ENCODE measurements at places on chromosomes 3 and 15.
A peak's percentile ranks its signal among the peaks of the same experiment; 100 is the strongest.

GRCh38 chr15:41610048-41610447 is 50.2 kb upstream of the MGA start:
- no peak for DNase-seq

DNA sequence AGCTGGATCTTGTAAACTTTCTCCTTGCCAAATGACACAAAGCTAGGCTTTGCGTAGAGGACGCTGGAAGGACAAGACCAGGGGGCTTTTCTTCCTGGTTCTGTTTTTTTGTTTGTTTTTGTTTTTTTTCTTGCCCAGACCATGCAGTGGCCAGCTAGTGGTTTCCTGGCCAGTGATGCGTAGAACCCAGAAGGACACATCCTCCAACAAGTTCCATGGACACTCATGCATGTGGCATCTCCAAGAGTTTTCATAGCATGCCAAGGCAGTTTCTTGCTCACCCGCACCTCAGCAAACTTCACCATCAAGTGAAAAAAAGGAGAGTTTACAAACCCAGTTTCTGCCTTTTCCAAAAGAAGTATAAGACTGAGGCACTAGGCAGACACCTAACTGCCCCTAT is 46.1 kb upstream of the TMCO5A start:
- no peak for DNase-seq

GRCh38 chr15:55588815-55589115 is 620 bp upstream of the PYGO1 start:
- no peak for DNase-seq

DNA sequence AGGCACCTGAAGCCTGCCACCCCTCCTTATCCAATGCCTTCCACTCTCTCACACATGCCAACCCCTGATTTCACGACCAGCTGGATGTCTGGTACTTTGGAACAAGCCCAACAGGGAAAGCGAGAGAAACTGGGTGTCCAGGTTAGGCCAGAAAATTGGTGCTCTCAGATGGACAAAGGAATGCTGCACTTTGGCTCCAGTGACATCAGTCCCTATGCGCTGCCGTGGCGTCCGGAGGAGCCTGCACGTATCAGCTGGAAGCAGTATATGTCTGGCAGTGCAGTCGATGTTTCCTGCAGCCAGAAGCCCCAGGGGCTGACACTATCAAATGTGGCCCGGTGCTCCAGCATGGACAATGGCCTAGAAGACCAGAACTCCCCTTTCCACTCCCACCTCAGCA is 45.2 kb downstream of the CDAN1 start:
- DNase-seq, result no peak

GRCh38 chr3:71260782-71261181 is 322.7 kb downstream of the FOXP1 start:
- DNase-seq, result no peak

DNA sequence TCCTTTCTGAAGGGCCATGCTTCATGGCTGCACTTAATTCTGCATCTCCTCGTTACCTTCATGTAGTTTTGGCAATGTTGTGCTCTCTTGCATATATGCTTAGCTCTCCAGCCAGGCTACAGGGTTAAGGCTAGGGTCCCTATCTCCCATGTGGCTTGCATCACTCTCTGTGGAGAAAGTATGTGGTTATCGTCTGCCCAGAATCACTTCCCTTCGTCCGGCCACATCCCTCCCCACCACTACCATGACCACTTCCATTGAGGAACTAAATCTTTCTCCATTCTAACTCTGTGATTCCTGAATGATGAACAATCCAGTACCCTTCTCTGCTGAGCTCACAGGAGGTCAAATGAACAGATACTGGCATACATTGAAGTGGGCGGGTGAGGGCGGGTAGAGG is 34.0 kb downstream of the WWTR1 start:
- DNase-seq, result no peak

- DNase-seq, result no peak
Observed at GRCh38 chr3:27696906-27697305, 25.2 kb downstream of the EOMES start.

DNA sequence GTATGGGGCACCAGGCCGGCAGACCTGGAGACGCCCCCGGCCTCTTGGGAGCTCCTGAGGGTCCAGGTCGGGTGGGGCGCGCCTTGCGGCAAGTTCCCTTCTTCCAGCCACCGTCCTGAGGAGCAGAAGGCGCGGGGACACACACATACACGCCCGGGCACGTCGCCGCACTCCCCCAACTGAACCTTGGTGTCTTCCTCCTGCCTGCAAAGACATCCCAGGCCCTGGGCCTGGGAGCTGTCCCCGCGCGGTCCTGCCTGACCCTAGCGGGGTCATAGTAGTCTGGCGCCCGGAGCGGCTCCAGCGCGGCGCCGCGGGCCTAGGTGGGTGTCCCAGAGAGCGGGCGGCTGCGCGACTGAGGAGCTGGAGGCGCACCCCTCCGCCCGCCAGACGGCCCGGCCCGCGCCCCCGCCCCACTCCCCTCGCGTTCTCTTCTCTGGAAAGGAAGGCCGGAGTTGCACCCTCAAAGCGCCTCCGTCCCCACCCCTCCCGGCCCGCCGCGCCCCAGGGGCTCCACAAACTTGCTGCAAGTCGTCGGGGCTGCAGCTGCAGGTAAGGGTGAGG is 185.9 kb upstream of the LINGO1 start:
- DNase-seq, result no peak

DNA sequence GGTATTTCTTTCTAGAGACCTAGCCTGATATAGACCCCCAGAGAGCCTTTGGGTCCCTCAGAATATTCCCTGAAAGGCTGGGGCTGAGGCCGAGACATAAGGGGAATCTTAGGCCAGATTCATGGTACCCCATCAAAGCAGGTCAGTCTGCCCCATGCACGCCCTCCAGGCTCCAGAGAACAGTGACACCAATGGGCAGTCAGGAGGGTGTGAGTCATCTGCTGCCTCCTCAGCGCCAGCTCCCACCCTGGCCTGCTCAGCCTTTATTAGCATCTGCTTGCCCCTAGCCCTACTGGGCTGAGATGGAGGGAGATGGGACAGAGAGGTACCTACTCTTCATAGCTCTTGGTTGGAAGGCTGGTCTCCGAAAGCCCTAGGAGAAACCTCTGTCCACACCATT is 14.3 kb upstream of the CAMKV start:
- DNase-seq, result peak; percentile 22

DNA sequence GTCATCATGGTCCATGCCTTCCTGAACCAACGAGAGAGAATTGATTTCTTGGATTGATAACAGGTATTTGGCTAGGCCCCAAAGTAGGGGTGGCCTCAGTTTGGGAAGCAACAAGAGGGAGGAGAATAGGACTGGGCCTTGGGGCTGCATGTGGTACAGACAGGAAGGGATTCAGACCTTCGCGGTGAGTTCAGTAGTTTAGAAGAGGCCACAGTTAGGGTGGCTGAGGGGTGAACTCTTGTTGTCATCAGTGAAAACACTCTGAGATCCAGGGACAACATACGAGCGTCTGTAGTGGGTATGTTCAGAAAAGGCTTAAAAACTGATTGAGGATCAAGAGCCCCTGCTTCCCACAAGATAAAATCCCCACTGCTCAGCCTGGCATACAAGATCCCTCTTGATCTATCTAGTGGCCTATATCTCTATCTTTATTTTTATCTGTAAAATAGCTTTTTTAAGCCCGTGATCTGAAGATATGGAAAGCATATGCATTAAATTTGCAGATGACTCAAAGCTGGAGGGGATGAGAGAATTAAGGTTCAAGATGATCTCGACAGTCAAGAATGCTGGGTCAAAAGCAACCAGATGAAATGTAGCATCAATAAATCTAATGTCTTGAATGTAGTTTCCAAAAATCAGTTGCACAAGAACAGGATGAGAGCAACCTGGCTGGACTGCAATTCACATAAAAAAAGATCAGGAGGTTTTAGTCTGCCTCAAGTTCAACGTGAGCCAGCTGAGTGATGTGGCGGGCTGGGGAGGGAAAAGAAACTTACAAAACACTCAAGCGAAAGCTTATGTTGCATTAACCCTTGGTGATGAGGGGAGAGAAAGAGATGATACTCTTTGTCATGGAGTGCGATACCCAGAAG is 221.1 kb upstream of the TLE3 start:
- no peak for DNase-seq

DNA sequence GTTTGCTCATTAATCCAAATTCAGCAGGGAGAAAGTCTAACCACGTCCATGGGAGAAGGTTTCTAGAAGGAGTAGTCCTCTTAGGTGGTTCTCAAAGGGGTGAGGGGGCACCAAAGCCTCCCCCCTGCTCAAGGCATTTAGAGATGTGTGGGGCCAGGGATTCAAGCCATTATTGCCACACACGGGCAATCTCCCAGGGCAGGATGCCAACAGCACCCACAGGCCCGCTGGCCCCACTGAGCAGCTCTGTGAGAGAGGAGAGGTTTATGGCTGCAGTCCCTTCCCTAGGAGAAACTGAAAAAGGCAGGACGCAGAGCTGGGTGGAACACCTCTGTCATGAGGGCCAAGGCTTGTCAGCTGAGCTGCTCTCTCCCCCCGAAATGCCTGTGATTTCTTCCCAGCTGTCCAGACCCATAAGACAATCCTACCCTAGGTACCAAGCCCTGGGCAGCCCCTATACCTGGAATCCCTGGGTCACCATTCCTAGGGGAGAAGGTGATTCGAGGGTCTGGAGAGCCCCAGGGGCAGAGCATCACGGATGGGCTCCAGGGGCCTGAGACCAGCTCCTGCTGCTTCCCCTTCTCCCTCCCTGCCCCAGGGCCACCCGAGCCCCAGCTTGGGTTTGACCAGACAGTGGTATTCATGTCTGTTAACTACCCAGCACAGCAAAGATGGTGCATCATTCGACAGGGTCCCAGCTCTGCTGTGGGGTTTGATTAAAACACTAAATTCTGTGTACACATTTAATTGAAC is 39.0 kb downstream of the WHAMM start:
- DNase-seq, result no peak

DNA sequence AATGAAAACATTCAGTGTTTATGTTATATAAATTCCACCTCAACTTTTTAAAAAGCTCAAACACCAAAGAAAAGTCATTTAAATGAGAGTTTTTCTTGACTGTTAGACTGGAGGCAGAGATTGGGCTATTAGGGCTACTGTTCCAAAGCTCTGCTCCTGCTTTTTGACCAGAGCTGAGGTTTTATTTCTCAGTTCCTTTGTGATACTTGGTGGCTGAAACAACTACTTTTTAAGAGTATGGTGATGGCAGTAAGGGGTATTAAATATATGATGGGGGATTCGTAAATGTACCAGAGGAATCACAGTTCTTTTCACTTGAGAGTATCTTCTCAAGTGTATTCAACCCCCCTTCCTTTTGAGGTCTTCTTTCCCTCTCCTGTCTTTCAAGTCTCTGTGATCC is 186.1 kb upstream of the CGNL1 start:
- DNase-seq, result no peak

DNA sequence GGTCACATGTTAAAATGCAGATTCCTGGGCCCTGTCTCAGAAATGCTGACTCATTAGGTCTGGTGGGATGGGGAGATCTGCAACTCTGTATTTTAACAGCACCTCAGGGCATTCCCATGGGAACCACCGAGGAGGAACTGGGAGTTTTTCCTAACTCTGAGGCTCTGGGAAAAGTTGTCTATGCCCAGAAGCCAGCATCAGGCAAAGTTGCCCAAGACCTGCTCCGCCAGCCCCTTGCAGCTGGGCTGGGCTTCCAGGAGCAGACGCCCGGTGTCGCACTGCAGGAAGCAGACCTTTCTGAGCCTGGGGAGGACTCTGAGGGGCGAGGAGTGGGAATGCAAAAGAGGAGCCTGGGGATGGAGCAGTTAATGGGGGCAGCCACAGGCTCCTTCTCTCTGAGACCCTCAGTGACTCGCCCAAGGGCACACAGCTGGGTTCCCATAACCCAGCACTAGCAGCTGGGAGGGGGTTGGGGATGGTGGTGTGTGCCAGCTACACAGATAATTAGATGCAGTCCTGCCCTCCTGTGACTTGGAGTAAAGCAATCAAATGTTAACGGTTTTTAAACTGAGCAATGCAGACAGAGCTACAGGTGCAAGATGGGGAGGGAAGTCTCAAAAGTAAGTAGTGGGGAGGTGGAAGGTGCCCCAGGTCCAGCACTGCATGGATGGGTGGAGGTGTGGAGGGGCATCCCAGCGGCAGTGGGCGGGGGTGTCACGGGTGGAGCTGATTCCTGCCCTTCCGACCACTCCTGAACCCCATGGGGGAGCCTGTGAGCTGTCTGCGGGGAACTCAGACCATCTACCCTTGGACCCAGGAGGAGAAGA is 100.4 kb downstream of the LSM3 start:
- no peak for DNase-seq

GRCh38 chr3:193095366-193095765 is 145.7 kb upstream of the PLAAT1 start:
- no peak for DNase-seq

GRCh38 chr3:110859336-110859735 is 212.3 kb upstream of the NECTIN3 start:
- DNase-seq, result no peak

DNA sequence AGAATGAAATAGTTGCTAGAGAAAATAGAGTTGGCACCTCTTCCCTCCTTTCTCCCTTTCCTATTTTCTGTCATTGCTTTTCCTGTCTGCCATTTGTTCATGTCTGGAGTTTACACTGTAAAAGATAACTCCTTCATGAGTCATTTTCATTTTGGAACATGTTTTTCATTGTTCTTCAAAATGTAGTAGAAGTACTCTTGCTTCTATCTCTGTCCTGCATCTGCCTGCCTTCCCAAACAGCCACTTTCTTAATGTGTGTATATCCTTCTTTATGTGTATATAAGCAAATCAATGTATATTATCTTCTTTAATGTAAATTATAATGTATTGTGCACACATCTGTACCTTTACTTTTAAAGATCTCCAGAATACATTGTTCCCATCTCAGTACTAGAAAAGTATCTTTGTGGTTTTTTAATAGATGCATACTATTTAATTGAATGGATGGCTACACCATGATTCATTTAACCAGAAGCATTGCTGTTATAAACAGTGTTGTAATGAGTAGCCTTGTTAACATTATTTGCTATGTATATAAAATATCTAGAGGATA is 41.1 kb downstream of the TSC22D2 start:
- DNase-seq, result no peak

- no peak for DNase-seq
Observed at GRCh38 chr3:38109580-38110313, 27.2 kb downstream of the ACAA1 start.

GRCh38 chr15:59976480-59977271 is 27.4 kb upstream of the FOXB1 start:
- no peak for DNase-seq

- no peak for DNase-seq
Observed at GRCh38 chr3:50516440-50516871, 13.0 kb upstream of the CACNA2D2 start.

DNA sequence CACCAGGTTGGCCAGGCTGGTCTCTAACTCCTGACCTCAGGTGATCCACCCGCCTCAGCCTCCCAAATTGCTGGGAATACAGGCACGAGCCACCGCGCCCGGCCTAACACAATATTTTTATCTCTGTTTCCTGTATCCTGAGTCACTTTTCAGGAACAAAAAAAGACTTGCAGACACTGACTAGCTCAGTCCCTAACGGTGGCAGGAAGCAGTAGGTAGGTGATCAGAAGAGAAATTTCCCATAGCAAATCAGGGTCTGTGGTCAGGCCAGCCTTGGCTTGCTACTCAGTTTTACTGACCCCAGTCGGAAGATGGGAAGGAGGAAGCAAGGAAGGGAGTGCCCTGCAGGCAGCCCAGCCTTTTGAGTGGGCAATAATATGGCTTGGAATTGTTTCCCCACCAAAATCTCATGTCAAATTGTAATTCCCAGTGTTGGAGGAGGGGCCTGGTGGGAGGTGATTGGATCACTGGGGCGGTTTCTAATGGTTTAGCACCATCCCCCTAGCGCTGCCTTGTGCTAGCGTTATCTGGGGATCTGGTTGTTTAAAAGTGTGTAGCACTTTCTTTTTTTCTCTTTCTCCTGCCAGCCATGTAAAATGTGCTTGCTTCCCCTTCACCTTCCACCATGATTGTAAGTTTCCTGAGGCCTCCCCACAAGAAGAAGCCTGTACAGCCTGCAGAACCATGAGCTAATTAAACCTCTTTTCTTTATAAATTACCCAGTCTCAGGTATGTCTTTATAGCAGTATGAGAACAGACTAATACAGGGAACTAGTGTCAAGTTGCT is 19.5 kb upstream of the CDCP1 start:
- DNase-seq, result no peak

Data from RKO (cell line).